T-helper 2 cell (primary cell): ENCODE measurements at places on chromosomes 5 and 9.

DNA sequence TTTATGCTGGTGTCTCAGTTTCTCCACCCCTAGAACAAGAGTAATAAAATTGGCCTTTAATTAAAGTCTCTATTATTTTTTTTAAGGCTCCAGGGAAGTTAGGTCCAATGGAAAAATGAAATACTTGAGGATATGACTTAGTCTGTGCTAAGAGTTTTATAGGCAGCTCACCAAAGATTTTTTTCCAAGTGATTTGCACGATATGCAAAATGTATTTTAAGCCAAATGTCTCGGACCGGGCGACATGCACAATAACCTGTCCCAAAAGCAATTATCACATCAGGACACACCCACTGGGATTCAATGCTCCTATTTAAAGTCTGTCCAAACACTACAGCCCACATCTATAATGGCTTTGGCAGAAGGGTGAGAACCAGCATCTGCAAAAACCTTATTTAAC, 136.1 kb upstream of the ANKH start:
- no peak for DNase-seq

GRCh38 chr9:85055506-85056202, 386.1 kb downstream of the NTRK2 start:
- no peak for DNase-seq

DNA sequence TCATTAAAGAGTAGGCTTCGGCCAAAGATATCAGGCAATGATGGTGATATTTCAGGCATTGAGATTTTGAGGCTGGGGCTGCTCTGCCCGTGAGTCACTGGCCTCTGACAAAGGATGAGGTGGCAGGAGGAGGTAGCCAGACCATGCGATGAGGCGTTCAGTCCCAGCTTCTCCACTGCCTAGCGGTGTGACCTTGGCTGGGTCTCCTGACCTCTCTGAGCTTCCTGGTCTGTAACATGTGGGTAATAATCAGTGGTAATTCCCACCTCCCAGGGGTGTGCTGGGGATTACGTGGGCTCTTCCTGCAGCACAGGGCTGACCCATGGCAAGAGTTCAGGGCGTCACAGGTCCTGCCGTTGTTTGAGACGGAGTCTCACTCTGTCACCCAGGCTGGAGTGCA, 73.2 kb upstream of the RAPGEF1 start:
- no peak for DNase-seq

- no peak for DNase-seq
Observed at GRCh38 chr9:95078511-95078910, 239.0 kb downstream of the FANCC start.

- DNase-seq, result no peak
Observed at GRCh38 chr5:41978676-41979075, 53.6 kb downstream of the FBXO4 start.
